ENCODE measurements at places on chromosomes 6 and 20. TPM values are rescaled to one million over a fixed set of nuclear protein-coding genes. Genes with fewer than 3 reads are reported as not detected.

Gene FAM83B
- not detected for polyA plus RNA-seq

Gene LIN28B
- polyA plus RNA-seq: not detected

Gene NKAPL
- polyA plus RNA-seq: 2.4 TPM

Gene TRIM31
- not detected for polyA plus RNA-seq

Gene ADTRP
- polyA plus RNA-seq: 0.18 TPM

Gene TTK
- 0.27 TPM for polyA plus RNA-seq

Gene SCUBE3
- polyA plus RNA-seq: 0.01 TPM
